NCI-H1092 (cell line): ENCODE measurements at places on chromosomes 12 and 14.

DNA sequence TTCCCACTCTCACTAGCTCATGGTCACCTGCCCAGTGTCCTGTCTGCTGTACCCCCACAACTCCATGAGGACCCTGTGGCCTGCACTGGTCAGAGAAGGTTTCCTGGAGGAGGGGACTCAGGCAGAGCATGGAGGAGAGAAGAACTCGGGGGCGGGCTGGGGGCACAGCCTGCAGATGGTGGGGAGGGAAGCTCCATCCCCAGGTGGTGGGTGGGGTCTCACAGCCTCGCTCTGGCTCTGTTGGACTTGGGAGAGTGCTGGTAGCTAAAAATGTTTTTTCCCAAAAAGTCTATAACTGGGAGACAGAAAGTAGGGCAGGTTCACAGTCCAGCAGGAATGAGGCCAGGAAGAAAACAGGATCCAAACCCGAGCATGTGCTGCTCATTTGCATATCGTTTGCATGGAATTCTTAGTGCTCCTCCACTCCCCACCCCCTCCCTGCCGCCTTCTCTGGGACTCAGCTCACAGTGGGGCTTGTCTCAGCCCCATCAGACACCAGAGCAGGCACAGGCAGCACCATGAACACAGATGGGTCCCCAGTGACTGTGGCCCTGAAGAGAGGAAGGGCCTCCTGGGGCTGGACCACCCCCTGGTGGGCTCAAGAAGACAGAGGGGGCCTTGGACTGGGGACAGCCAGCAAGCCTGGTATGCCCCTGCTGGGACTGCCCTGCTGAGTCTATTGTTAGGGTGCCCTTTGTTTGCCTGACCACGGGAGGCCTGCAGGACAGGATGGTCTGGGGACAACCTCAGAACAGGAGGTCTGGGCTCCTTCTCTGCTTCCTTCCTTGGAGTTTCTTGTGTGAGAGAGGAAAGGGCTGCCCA, 67.0 kb upstream of the SFSWAP start:
- DNase-seq: no peak

DNA sequence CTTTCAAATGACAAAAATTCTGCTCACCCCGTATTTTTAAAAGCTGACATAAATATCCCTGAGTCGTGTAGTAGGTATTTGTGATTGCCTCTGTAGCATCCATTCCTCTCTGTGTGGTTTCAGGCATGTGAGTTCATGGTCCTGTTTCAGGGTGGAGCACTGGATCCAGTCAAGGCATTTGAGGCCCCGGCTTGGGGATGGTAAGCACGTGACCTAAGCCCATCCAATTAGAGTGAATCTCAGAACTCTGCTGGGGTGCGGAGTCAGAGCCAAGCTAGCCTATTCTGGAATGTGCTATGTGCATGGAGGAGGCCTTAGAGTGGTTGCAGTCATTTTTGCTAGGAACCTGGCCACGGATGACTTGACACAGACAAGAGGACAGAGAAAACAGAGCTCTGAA, 4.3 kb upstream of the CSRP2 start:
- DNase-seq: no peak

DNA sequence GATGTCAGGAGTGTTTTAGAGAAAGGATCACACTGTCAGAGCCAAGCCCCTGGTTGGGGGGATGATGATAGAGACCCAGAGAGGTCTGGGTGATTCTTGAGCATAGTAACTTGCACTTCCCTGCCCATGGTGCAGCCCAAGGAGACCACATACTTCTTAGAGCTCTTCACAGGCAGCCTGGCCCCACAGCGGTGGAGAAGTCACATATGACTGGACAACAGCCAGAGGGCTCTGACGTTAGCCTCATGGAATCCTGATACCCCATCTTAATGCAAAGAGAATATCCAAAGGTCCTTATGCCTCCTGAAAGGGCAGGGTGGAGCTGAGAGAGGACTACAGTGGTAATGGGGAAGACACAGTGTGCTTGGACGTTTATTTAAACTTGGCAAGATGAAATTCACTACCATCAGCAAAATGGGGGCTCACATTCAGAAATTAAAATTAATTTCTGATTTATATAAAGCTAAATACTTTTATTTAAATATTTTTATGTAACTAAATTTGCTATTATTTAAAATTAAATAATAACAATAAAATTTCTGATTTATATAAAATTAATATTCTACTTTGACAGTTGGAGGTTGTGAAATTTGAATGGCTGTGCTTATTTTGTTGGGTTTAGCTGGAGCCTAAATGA, 131.3 kb downstream of the KTN1 start:
- DNase-seq: no peak

DNA sequence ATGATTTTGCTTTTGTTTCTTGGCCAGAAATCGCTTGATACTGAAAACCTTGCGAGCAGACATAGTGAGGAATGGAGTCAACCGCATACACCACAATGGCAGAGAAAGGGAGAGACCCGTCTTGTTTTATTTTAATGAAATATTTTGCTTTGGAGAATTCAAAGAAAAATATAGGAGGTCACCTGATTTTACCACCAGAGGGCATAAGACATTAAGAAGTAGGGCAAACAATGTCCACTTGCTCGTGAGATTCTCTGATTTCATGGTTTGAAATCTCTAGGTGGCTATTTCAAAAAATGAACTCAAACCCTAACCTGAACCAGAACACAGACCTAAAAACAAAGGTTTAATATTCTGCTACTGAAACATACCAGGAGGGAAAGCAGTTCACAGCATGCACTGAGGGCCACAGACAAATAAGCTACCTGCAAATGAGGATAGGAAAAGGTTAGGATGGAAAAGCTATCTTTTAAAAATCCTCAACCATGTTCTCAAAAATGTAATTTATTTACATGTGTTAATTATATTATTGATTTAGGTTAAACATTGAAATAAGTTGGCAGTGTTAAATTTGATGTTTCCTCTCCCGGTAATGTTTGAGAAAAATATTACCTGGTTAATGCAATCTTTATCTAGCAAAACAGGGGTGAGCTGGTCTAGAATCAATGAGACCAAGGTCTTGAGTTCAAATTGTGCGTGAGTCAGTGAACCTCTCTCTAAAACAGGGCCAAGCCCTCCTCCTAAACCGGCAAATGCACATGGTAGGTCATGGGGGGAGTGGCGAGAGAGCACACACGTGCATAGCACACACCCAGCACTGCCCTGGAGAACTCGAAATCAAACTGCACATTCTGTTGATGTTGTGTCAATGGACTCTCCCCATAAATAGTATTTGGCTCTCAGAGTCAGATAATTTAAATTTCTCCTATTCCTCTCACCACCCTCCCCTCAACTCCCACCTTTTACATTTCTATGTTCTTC, 12.5 kb downstream of the IFNG-AS1 start:
- no peak for DNase-seq

DNA sequence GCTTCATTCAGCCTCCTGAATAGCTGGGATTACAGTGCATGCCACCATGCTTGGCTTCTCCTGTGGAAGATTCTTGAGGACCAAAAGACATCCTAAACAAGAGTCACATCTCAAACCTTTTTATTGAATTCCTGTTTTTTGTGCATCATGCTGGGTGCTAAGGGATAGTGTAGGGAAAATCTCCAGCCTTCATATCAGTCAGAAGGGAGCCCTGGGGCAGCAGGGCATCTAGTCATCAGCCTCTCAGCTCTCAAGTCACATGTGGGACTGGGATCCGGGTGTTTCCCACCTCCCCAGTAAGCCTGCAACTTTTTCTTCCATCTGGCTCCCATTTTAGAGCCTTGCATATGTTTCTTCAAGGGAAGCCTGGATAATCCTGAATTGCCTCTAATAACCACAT, 25.1 kb upstream of the OASL start:
- DNase-seq: no peak

DNA sequence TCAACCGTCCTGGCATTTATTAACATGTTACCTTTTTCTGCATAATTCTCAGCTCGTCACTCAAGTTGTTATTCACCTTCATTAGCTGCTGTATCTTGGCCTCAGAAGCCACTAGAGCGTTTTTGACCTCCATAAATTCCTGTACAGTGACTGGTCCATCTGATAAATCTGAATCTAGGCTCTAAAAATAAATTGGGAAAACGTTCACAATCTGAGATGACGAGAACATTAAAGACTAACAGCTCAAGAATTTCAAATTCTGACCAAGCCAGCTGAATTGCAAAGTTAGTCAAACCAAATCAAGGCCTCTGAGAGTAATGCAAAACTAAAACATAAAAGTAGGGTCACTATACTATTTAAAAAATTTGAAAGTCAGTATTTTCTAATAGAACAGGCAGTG, 45.0 kb downstream of the GIT2 start:
- DNase-seq: no peak

DNA sequence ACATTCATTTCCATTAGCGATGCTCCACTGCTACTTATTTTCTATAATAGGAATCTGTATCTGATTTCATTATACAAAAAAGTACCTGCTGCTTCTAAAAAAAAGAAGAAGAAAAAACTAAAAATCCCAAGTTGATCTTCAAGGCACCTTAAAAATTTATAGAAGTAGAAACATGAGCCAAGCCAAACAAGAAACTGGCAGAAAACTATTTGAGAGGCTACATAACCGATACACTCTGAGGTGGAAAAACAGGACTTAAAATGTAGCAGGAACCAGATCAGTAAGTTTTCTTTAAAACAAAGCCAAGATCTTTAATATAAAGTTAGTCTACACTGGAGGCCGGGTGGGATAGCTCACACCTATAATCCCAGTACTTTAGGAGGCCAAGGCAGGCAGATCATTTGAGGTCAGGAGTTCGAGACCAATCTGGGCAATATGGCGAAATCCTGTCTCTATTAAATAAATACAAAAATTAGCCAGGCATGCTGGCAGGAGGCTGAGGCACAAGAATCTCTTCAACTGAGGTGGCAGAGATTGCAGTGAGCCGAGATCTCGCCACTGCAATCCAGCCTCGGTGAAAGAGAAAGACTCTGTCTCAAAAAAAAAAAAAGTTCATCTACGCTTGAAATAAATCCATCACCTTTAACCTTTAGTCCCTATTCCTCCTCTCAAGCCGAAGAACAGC, 278.6 kb downstream of the MED13L start:
- DNase-seq: no peak

DNA sequence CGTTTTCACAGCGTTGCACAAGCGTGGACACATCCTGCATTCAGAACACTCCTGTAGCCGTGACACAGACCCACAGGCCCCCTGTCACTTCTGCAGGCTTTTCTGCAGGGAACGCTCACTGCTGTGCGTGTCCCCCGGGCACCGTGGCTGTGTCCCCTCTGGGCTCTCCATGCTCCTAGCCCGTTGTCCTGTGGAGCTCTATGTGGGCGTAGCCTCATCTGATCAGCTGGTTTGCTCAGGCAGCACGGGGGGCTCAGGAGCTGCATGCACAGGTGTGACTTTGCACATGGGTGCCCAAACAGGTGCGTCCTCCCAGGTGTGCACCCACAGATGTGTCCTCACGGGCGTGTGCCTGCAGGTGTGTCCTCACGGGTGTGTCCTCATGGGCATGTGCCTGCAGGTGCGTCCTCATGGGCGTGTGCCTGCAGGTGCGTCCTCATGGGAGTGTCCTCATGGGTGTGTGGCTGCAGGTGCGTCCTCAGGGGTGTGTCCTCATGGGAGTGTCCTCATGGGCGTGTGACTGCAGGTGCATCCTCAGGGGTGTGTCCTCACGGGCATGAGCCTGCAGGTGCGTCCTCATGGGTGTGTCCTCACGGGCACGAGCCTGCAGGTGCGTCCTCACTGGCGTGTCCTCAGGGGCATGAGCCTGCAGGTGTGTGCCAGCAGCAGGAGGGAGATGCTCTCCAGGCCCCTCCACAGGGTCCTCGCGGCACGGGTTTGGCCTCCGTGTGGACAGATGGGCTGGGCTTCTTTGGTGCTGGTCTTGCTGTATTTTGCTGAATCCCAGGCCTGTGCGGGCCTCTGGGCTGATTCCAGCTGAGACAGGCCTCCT, 17.5 kb downstream of the MTA1 start:
- no peak for DNase-seq

DNA sequence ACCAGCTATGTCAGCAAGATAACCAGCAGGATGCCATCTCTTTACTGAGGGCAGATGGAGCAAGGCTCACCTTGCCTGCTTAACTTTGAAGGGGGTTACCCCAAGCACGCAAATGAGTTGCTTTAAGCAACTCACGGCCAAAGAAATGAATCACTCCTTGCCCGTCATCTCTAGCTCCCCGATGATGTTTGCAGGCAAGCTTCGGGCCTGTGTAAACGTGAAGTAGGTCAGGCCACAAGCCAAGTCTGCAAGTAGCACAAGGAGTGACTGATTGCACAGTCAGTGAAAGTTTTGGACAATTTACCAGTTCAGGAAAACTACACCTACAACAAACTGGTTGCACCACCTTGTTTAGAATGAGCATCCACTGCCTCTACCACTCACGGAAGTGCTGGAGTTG, 699.7 kb upstream of the TBX3 start:
- DNase-seq: no peak

GRCh38 chr12:15777355-15778012, 11.7 kb downstream of the EPS8 start:
- DNase-seq: no peak

GRCh38 chr12:96861656-96862055, 45.4 kb upstream of the NEDD1 start:
- no peak for DNase-seq

DNA sequence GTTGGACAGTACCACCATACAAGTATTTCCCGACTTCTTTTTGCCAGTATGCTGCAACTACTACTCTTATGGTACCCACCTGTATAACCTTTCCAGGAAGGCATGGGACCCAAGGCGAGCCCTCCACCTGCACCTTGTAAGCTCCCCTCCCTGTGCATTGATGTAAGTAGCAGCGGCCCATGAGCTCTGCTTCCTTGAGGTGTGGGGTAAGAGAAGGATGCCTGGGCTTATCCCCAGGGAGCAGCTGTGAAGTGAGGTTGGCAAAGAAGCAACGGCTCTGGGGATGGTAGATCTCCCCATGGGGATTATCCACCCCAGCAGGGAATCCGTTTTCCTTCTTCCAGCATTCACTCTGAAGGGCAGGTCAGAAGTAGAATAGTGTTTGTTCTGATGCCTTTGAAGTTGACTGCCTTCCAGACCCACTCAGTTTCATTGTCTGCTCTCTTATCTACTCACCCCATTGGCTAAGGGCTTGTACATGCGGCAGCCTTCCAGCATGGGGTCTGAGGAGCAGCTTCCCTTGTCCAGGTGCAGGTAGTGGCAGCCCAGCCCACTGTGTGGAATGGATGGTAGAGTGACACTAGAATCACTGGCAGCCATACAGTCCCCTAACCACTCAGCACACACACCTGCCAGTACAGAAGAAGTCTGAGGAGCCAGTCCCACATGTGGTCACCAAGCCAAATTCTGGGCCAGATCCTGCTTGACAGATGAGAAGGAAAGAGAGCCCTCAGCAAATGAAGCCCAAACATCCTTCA, 3.4 kb downstream of the CIROP start:
- DNase-seq: no peak

- DNase-seq: no peak
These were observed 300.5 kb downstream of the PRKD1 start for GRCh38 chr14:29627137-29627536.

DNA sequence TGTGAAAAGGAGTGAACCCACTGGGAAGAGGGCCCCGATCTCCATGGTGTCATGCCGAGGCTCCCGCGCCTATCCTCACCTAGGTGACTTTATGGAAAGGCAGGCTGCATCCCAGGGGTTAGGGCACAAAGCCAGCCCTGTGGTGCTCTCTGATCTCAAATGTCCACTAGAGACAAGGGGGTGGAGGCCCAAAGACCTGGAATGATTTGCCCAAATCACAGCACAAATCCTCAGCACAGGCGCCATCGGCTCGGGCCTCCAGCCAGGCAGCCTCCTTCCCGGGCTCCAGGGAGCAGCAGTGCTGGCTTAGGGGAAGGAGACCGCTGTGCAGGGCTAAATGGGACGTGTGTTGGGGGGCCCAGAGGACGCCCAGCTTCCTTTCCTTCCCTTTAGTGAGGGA, 17.6 kb downstream of the CHGA start:
- no peak for DNase-seq

- no peak for DNase-seq
These were observed 114.0 kb downstream of the RPAP3 start for GRCh38 chr12:47591795-47592194.
